ENCODE measurements at places on chromosomes 2 and 18.

GRCh38 chr2:70947556-70948184 lies 12.0 kb downstream of the ATP6V1B1 start:
- DNase-seq, result no peak

- DNase-seq, result peak; percentile 57
Measured at GRCh38 chr2:236871500-236872001, 214.1 kb upstream of the COPS8 start.

GRCh38 chr2:55418512-55419232 lies 984 bp downstream of the CCDC88A start:
- DNase-seq, result no peak

GRCh38 chr2:189540551-189540950 lies 40.0 kb downstream of the SLC40A1 start:
- DNase-seq, result no peak

- DNase-seq, result no peak
Measured at GRCh38 chr2:238568455-238569440, 142.0 kb downstream of the ASB1 start.

GRCh38 chr2:134324430-134324829 lies 70.6 kb downstream of the MGAT5 start:
- no peak for DNase-seq

DNA sequence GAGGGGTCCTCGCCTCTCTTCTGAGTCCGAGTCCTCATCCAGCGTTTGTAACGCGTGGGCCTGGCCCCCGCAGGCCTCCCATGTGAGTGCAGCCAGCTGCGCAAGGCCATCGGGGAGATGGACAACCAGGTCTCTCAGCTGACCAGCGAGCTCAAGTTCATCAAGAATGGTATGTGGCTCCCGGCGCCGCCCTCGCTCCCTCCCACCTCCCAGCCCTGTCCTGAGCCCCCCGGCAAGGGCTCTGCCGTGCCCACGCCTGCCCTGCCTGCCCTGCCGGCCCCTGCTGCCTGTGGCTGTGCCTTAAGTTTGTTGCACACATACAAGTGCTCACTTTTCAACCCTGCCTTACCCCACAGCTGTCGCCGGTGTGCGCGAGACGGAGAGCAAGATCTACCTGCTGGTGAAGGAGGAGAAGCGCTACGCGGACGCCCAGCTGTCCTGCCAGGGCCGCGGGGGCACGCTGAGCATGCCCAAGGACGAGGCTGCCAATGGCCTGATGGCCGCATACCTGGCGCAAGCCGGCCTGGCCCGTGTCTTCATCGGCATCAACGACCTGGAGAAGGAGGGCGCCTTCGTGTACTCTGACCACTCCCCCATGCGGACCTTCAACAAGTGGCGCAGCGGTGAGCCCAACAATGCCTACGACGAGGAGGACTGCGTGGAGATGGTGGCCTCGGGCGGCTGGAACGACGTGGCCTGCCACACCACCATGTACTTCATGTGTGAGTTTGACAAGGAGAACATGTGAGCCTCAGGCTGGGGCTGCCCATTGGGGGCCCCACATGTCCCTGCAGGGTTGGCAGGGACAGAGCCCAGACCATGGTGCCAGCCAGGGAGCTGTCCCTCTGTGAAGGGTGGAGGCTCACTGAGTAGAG lies 14.4 kb upstream of the ALLC start:
- DNase-seq, result no peak

- DNase-seq, result no peak
Measured at GRCh38 chr2:237604960-237605359, 14.4 kb upstream of the RAB17 start.

- no peak for DNase-seq
Measured at GRCh38 chr18:73893880-73894279, 253.8 kb downstream of the FBXO15 start.

DNA sequence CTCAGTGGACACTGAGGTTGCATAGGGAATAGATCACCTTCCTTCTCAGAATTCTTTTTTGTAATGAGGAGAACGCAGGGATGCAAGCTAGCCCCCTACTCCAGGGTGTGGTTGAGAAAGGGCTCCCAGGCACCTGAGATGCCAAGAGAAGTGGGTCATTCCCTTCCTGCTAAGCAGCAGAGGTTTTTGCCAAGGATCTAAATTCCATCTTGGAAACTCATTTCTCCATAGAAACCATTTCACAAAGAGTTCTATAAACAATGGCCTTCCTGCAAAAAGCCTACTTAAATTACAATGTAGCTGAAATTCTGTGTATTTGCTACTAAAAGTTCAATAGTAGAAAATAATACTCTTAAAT lies 3.7 kb upstream of the PPP3R1 start:
- no peak for DNase-seq

DNA sequence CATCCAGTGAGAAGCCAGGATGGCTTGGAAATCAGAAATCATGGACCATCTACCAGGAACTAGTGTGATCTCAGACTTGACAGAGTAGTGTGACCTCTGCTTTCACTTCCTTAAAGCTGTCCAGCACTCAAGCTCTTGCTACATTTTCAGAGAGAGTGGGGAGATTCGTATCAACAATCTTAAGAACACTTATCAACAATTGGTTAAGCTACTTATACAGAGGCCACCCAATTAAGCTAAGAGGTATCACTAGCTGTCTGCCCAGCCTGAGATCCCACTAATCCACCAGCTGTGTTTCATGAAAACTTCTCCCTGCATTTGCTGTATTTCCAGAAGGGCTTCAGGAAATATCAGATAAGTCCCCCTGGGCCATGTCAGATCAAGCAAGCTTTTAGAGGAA lies 4.2 kb downstream of the RPRM start:
- no peak for DNase-seq

GRCh38 chr2:34705551-34706247 lies 1106.6 kb upstream of the FAM98A start:
- no peak for DNase-seq

DNA sequence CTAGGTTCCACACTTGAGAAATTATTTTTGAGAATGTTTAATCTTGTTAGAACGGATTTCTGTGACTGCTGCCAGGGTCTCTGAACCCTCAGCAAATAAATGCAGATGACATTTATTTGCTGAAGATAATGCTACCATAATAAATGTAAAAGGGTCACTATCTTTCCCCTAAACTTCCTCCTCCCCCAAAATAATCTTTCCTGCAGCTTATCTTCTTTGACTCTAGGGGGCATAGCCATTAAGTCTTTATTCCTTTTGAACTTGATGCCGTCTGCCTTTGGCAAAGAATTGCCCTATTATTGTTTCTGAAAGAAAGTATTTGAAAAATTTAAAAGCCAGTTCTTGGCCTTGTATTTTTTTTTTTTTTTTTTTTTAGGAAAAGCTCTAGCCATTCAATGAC lies 63.6 kb upstream of the ACSL3 start:
- DNase-seq, result no peak

GRCh38 chr18:9992300-9992972 lies 78.6 kb downstream of the VAPA start:
- DNase-seq, result no peak

GRCh38 chr2:229714736-229715541 lies 584 bp upstream of the DNER start:
- peak; percentile 31 for DNase-seq

DNA sequence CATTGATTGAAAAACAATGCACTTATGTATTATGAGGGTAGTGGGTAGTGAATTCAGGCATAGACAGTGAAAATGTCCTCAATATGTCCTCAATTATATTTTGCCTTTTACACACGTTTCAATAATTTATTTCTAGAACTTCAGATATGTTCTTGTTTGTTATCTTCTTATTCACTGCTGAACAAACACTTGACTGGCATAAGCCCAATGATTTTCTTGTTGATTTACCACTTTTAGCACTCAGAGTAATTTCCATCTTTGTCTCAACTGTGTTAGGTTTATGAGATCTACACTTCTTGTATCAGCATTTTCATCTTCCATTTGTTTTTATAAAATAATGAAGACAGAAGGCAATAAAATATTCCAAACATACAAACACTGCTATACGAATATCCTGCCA lies 61.8 kb upstream of the DCC start:
- DNase-seq, result no peak

GRCh38 chr2:149145314-149146295 lies 107.1 kb downstream of the LYPD6B start:
- DNase-seq, result no peak

GRCh38 chr2:100936070-100936741 lies 65.9 kb upstream of the RPL31 start:
- DNase-seq, result no peak

- DNase-seq, result no peak
Measured at GRCh38 chr2:223050900-223051504, 988 bp upstream of the KCNE4 start.

DNA sequence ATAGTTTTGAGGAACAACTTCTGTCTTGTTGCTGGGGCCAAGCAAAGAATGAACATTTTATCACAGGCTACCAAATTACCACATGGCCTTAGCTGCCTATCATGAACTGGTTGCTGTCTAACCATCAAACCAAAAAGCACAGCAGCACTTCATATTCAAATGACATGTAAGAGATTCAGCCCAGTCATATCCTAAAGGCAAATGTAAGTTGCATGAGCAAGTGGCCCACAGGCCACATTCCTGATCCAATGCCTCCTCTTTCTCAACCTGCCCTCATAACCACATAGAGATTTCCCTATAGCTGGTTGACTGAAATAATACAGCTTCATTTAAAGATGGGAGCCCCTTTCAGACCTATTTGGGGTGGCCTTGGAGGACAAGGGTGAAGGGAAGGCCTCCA lies 572.3 kb downstream of the IRS1 start:
- DNase-seq, result no peak

DNA sequence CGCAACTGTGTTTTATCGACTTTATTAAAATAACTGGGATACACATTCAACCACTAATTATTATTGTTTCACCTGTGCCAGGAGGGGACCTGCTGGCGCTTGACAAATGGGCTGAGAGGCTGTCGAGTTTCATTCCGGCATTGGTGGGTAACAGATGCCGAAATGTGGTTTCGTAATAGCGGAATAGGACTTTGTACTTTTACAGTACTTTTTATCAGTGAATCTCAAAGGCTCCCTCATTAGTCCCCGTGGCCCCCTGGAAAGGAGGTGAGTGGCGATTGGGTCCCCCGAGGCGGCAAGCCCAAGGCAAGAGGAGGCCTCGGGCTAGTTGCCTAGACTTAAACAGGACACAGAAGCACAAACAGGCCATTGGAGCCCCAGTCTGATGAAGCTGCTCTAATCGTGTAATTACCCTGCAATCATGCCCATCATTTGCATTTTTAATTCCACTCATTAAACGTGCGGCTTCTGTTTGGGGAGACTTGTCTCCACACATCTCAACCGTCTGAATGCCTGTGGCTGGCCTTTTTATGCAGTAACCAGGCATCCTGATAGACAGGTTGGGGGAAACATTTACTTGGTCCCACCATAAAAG lies 193.2 kb downstream of the INO80D start:
- DNase-seq, result no peak

GRCh38 chr2:206260188-206261012 lies 14.1 kb upstream of the ZDBF2 start:
- DNase-seq, result peak; percentile 9
